ENCODE measurements at places on chromosomes 11 and 22.

DNA sequence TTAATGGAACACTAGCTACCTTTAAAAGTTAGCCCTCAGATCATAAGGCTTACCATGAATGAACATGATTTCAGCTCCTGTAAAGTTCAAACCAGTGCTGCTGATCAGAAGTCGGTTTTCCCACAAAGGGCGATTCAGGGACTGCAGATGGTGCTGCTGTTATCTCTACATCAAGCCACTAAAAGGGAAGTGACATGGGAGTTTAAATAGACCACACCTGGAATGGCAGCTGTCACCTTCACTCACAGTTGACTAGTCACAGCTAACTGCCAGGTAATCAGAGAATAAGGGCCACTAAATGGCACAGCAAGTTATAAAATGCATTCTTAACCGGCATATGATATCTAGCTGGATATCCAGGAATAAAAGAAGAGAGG, 581.1 kb upstream of the ARHGAP42 start:
- no peak for DNase-seq

DNA sequence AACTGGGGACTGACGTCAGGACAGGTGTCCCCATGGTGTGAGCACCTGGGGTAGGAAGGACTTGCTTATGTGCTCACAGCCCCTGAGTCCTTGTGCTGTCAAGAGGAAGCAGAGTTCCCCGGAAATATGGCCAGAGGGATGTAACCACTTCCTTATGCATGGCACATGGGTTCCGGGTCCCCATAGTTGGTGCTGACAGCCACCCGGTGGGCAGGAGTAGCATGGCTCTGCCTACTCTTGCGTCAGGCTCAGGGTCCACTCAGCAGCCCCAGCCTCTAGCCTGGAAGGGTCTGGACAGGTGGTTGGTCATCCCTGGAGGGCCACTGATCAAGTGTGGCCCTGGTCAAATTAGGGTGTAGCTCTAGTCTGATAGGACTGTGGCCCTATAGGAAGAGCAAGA, 42.8 kb upstream of the CCND1 start:
- peak; percentile 7 for DNase-seq

- DNase-seq = no peak
Observed at GRCh38 chr11:113440816-113441215, 34.4 kb downstream of the DRD2 start.

DNA sequence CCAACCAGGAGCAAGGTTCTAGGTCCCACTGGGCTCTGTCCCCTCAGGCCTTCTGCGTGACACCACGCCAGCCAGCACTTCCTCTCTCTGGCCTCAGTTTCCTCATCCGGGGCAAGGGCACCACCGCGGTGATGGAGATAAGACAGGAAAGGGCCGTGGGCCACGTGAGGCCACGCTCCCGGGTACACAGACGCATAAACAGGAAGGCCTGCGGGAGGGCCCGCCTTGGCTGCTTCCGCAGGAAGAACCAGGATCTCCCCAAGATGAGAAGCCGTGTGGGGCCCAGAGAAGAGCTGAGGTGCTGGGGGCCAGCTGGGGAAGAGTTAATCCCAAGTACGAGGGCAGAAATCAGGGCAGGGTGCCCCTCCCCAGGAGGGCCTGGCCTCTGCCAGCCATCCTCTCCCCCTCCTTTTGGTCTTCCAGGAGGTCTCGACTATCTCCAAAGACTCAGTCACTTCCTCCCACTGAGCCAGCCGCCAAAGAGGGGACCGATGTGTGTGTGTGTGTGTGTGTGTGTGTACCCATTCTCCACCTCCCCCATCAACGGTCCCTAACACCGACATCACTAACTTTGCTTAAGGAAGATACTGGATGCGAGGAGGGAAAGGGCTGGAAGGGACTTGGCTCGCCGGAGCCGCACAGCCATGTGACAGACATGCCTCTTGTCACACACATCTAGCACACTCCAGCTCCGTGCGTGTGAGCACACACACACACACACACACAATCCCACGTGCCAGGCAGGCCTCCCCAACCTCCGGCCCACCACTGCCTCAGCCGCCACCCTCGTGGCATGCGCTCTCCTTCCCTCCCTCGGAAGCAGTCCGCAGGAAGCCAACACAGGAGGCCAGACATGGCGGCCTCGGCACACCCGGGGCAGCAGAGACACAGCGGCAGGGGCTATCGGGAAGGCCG, 1.4 kb downstream of the MFNG start:
- DNase-seq = peak; percentile 85

GRCh38 chr11:131724436-131724975, 354.1 kb downstream of the NTM start:
- DNase-seq = no peak

- no peak for DNase-seq
Observed at GRCh38 chr11:12727563-12728211, 53.5 kb downstream of the TEAD1 start.

DNA sequence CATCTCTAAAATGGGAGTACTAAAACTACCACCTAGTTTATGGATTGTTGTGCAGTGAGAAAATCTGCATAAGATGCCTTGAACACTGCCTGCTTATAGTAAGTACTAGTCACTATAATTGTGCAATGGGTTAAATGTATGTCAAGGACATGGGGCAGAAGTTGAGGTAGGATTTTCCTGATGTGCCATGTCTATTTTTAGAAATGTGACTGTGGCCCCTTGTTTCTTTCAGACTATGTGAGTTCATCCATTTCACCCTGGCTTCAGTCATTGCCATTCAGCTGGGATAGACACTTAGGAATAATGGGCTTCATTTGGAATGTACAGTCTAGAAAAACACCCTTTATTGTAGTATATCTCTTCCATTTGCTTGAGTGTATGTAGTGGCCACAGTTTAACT, 51.4 kb downstream of the BDNF start:
- no peak for DNase-seq

- peak; percentile 27 for DNase-seq
Observed at GRCh38 chr22:37267135-37267587, 15.1 kb upstream of the CYTH4 start.

- DNase-seq = no peak
Observed at GRCh38 chr22:26825960-26826935, 168.9 kb downstream of the MIAT start.

- no peak for DNase-seq
Observed at GRCh38 chr22:45224331-45224730, 16.4 kb downstream of the KIAA0930 start.

- no peak for DNase-seq
Observed at GRCh38 chr11:74069146-74070046, 60.5 kb upstream of the UCP3 start.

DNA sequence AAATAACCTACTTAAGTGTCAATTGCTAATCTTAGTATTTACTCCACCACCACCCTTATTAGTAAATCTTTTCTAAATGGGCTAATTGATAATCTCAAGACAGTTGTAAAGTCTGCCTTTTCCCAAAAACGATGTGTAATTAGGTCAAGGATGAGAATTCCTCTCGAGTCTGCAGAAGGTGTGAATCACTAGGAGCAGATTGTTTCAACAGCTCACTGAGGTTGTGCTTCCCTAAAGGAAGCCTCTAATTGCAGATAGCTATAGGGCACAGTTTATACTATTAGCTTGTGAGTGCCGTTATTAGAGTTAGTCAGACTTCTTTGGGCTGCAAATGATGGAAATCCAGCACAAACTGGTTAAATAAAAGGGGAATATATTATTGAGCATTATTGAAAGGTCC, 84.9 kb downstream of the C11orf91 start:
- DNase-seq = no peak

DNA sequence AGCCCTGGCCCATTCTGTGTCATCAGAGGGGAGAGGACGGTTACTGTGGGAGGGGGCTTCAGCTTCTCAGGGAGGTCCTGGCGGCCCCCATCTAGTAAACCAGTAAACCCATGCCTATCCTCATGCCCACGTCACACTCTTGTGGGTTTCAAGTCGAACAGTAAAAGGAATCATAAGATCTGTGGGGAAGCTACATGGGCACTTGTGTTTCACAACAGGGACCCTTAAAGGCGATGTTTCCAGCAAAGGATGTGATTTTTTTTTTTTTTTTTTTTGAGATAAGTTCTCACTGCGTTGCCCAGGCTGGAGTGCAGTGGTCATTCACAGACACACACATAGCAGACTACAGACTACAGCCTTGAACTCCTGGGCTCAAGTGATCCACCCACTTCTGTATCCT, 9.2 kb upstream of the PARVG start:
- no peak for DNase-seq

- no peak for DNase-seq
Observed at GRCh38 chr11:10318527-10318802, 13.6 kb downstream of the ADM start.

DNA sequence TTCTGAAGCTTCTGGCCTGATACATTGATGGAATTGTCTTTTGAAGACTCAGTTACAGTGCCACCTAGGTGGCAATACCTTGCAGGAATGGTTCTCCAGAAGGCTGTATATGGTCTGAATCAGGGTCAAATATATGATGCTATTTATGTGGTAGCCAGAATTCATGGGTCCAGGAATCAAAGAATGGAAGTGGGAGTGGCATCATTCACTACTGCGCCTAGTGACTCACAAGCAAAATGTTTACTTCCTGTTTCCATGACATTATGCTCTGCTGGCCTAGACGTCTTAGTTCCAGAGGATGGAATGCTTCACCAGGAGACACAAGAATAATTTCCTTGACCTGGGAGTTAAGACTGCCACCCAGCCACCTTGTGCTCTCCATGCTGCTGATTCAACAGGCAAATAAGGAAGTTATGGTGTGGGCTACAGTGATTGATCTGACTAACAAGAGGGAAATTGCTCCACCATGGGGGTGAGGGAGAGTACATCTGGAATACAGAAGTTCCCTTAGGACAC, 491.8 kb downstream of the ETS1 start:
- DNase-seq = no peak

GRCh38 chr11:97461044-97461880, 1071.4 kb downstream of the JRKL start:
- DNase-seq = no peak
